ENCODE measurements at places on chromosomes 13 and 19.

DNA sequence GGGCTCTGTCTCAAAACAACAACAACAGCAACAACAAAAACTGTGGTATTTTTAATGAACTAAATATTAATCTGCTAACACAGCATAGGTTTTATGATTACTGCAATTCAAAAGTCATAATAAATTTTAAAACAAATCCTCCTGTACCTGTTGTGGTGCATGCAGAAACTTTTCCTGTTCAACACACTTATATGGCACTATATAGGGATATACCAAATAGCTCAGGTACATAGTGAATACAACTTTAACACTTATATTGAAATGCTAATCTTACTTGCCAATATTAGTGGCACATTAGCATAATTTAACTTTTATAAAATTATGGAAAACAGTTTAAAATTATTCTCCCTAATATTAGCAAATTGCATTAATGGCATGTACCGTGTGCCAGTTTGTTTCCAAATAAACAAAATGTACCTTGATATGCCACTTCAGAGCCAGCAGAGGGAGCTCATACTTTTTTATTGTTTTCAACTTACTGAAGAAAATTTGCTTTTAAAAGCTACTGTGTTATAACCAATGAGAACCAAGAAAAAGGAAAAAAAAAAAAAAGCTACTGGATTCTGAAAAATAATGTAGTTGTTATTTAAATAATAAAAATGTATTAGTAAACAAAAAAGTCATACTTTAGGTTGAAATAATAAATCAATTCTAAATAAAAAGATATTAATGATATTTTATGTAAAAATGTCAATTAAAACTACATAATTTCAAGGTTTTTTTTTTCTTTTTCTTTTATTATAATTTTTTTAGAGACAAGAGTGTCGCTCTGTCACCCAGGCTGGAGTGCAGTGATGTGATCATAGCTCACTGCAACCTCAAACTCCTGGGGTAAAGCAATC, 18.0 kb upstream of the RBM26 start:
- DNase-seq = no peak

- DNase-seq = no peak
Measured at GRCh38 chr19:11457115-11457514, 21.7 kb downstream of the PRKCSH start.

DNA sequence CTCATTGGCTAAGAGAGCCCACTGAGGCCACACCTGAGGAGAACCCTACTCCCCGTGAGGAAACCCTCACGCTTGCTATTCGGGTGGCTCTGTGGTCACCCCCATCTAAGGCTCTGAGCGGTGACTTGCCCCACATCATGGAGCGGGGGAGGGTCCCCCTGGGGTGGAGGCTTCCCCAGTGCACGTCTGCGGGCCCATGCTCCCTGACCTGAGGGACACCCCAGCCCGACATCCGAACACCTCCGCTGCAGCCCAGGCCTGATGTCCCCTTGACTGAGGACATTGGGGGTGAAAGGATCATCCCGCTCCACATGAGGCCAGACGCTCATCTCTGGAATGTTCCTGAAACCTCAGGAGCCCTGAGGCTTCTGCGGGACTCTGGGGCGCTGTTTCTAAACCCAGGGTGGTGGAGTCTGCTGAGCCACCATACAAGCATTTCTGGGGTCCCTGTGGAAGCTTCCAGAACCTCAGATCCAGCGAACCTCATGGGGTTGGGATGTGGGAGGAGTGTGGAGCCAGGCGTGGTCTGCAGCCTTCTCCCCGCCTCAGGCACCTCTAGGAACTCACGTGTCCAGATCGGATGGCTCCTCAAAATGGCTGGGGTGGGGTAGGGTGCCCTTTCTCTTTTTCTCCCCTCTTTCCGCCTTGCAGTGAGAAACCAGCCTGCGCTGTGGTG, 19.9 kb downstream of the TMED1 start:
- no peak for DNase-seq

- DNase-seq = no peak
Measured at GRCh38 chr19:27774337-27774736, 1438.6 kb downstream of the UQCRFS1 start.

DNA sequence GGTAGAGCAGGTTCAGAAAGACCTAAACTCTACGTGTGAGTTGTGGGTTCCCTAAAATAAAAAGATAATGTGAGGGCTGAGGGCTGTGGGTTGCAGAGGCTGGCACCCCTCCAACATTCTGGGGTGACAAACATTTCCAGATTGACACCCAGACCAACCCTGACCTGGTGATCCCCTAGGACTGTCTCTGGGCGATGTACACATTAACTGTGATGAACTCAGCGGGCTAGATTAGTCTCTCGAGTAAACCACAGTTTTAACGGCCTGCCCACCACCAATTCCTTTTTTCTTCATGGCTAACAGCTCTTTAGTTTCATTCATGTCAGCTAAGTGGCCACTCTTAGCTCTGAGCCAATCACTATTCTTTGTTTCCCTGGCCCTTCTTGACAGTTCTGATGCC, 24.8 kb downstream of the SIAH3 start:
- no peak for DNase-seq

DNA sequence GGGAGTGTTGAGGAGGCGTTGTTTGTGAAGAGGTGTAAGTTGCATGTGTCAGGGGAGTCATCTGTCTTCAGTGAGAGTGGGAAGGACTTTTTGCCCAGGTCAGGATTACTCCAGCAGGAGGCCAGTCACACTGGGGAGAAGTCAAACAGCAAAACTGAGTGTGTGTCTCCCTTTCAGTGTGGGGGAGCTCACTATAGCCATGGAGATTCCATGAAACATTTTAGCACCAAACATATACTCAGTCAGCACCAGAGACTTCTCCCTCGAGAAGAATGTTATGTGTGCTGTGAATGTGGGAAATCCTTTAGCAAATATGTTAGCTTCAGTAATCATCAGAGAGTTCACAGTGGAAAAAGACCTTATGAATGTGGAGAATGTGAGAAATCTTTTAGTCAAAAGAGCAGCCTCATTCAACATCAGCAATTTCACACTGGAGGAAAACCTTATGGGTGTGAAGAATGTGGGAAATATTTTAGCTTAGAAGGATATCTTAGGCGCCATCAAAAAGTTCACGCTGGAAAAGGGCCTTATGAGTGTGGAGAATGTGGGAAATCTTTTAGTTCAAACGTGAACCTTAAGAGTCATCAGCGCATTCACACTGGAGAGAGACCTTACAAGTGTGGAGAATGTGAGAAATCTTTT, 8.4 kb upstream of the ZNF587 start:
- DNase-seq = no peak

GRCh38 chr19:38977445-38978325, 2.1 kb upstream of the FBXO17 start:
- DNase-seq = peak; percentile 70

DNA sequence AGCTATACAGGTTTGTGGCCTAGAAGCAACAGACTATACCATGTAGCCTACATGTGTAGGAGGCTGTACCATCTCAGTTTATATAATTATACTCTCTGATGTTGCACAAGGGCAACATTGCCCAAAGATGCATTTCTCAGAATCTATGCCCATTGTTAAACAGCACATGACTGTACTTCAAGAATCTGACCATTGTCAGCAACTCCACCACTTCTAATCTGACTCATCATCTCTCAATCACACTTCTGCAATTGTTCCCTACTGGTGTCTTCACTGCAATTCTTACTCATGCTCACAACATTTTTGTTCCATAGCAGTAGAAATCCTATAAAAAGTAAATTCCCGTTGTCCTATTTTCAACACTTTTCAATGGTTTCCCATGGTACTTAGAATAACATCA, 63.9 kb upstream of the ATXN8OS start:
- no peak for DNase-seq

DNA sequence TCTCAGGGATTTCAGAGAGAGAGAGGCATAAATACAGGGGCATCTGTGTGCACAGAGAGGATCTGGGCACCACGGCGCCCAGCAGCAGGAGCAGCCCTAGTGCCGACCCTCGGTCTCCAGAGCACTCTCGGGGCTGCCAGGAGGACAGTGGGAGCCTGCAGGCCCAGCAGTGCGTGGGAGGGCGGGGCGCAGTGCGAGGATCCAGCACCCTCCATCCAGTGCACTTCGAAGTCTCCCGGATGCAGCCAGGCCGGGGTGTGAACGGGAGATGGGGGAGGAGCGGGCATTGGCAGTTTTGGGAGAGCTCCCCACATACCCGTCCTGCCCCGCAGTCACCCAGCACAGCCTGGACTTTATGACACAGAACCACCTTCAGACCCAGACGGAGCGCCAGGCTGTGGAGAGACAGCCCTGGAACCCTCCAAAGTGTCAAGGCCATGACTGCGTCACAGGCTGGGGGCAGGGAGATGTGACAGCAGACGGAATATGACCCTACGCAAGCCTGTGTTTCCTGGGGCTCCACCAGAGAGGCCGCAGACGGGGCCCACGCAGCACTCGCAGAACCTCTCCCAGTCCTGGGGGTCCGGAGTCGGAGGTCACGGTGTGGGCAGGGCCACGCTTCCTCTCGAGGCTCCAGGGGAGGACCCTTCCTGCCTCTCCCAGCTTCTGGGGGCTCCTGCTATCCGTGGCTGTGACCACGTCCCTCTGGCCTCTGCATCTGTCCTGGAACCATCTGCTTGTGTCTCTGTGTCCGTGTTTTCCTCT, 14.7 kb upstream of the TEKTIP1 start:
- DNase-seq = no peak

DNA sequence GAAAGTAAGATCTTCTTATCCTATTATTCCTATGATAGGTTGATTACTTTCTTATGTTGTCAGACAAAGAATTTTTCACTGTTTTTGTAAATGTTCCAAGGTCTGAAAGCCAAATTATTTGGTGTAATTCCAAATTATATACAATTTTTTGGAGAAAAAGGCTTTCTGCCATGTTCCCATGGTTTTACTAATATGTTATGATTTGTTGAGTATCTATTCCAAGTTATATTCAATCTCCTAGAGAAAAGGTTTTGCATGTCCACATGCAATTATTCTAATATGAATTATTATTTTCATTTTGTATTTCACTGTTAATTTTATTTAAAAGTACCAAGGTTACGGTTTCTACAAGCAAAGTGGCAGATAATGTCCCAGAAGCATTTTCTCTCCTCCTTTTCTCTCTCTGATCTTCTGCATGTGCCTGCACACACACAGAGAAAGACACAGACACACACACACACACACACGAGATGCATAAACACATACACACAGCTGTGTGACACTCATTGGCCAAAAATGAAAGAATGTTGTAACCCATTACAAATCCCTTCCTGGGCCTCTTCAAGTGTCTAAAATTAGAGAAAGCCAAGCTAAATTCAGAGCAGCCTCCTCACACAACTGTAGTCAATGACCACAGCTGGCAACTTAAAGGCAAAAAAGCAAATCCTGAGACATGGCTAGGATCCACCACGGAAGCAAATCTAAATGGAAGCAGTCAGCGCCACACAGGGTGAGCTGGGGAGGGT, 621.0 kb downstream of the EFNB2 start:
- DNase-seq = no peak

DNA sequence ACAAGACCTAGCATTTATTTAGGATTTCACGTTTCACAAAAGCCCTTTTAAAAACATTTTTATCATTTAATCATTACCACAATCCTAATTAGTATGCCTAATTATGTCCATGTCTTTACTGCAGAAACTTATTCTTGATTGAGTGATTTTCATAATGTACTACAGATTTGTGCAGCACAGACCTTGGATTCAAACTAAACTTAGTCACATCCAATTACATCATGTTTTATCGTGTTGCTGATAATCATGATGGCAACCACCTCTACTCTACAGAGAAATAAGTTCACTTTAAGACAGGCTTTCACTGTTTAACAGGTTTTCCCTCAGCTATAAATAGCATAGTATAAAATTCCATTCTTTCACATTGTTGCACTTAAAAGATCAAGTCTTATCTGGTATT, 240.9 kb upstream of the RFC3 start:
- no peak for DNase-seq

DNA sequence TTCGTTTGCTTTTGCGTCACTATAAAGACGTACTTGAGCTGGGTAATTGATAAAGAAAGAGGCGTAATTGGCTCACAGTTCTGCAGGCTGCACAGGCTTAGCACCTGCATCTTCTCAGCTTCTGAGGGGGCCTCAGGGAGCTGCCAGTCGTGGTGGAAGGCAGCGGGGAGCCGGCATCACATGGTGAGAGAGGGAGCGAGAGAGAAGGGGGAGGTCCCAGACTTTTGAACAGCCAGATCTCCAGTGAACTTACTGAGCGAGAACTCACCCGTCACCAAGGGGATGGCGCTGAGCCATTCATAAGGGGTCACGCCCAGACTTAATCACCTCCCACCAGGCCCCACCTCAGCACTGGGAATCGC, 58.7 kb upstream of the F7 start:
- no peak for DNase-seq

GRCh38 chr19:54077334-54077733, 3.8 kb downstream of the TARM1 start:
- DNase-seq = no peak

DNA sequence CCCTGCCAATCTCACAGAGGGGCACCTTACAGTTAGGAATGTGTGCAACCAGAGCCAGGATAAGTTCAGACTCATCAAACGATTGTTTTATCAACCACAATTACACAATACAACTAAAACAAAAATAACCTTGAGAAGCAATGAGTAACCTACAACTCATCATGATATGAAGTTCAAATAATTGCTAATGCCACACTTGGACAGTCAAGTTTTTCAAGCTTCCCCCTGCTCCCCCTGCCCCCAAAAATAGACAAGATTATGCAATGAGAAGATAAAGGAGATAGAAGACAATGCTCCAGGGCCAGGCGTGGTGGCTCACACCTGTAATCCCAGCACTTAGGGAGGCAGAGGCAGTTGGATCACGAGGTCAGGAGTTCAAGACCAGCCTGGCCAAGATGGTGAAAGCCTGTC, 13.6 kb upstream of the KPNA3 start:
- no peak for DNase-seq

- no peak for DNase-seq
Measured at GRCh38 chr19:52336791-52337381, 843 bp downstream of the ZNF610 start.

- DNase-seq = no peak
Measured at GRCh38 chr13:41603917-41604316, 146.6 kb downstream of the RGCC start.

DNA sequence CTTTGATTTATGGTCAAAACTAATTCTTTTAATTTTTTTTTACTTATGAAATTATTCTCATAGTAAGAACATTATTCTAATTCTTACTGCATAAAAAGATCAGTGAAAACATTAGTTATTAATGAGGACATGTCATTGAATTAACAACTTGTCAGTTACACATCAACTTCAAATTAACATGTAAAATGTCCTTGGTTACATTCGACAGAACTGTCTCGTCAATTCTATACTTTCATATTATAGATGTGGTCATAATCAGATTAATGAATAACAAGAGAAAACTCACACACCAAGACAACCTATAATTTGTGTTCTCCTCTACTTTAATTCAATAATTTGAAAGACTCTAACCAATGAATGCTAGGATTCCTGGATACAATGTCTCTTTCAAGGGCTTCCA, 66.7 kb downstream of the KATNAL1 start:
- DNase-seq = no peak

DNA sequence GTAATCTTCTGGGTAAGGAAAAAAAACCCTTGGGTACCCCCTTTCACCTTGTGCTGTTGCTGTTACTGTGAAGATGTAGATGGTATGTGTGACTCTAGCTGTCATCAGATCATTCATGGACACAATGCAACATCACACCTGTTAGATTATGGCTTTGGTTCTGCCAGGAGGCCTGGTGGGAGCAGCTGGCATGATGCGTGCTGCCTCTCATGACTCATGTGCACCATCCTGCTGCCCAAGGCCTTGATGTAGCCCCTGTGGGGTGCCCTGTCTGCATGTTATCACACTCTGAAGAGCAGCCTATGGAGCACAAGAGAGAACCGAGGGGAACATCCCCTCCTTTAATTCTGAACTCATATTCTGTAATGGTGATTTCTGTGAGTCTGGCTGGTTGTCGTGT, 57.7 kb upstream of the TEX29 start:
- DNase-seq = no peak

GRCh38 chr19:47790398-47790814, 11.9 kb downstream of the SELENOW start:
- DNase-seq = peak; percentile 62

Data from GM19239 (cell line).